ENCODE measurements at places on chromosomes 2 and 18.

DNA sequence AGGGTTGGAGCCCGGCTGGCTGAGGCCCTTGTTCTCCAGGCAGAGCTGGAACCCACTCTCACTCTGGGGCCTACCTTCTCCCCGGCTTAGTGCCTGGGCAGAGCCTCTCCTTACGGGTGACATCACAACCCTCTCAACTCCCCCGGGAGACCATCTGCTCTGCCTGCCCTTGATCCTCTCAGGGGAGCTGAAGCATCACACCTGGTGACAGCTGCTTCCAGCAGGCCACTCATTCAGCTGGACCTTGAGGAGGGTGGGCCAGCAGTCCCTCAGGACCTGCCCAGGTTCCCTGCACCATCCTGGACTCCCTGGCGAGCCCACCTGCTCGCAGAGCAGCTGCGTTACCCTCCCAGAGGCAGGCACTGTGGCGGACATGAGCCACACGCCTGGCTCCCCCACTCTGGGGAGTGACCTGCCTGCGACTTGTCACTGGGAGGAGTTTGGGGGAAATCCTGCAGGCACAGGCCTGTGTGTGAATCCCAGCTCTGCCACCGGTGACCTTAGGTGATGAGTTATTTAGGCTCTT lies 13.1 kb downstream of the HS6ST1 start:
- DNase-seq = no peak

- DNase-seq = peak; percentile 6
Measured at GRCh38 chr2:171247741-171248662, 87.3 kb upstream of the TLK1 start.

DNA sequence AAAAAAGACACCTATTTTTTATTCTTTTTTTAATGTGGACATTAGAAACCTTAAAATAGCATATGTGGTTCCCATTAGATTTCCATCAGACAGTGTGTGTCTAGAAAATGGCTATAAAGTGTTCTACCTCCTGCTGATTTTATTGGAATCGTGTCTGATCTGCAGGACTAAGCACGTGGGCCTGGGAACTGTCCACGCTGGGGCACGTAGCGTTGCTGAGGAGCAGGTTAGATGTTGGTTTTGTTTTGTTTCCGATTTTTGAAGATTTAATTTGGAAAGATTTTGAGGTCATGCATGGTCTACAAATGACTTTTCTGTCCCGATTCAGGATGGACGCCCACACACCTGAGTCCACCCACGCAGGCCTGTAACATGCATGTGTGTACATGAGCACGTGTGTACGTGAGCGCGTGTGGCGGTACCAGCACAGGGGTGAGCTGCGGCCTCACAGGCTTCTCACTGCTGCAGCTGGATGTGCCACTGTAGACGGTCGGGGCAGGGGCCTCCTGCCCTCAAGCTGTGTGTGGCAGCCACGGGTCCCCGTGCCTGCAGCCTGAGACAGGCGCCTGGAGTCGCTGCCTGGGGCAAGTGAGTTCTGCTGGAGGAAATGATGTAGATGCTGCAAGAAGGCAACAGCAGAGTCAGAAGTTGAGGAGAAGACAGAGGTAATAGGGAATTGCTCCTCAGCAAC lies 99.7 kb upstream of the CTDP1 start:
- DNase-seq = no peak

- no peak for DNase-seq
Measured at GRCh38 chr2:174535757-174536703, 49.2 kb upstream of the GPR155 start.

DNA sequence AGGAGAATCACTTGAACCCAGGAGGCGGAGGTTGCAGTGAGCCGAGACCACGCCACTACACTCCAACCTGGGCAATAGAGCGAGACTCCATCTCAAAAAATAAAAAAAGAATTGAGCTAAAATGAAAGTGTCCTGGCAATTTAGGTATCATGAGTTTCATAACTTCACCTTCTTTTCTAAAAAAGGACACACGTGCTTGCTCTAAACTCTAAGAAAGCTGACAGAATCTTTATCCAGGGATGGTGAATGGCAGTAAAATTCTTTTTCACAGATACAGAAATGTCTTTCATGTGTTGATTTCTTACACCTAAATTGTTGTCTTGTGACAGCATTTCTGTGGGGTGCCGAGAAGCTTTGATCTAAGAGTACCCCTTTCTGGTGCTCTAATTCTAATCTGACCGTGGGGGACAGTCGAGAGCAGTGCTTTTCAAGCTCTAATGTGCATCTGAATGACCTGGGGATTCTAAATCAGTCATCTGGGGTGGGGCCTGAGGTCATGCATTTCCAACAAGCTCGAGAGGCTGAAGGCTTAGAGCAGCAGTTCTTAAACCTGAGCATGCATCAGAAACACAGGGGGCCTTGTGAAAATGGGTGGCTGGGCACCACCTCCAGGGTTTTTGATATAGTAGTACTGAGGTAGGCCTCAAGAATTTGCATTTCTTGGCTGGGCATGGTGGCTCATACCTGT lies 42.1 kb upstream of the REL start:
- no peak for DNase-seq

- no peak for DNase-seq
Measured at GRCh38 chr2:170339322-170339721, 161.4 kb downstream of the MYO3B start.

GRCh38 chr2:38591152-38591551 lies 11.6 kb downstream of the HNRNPLL start:
- DNase-seq = no peak

GRCh38 chr2:170145675-170146432 lies 32.1 kb upstream of the MYO3B start:
- DNase-seq = no peak

DNA sequence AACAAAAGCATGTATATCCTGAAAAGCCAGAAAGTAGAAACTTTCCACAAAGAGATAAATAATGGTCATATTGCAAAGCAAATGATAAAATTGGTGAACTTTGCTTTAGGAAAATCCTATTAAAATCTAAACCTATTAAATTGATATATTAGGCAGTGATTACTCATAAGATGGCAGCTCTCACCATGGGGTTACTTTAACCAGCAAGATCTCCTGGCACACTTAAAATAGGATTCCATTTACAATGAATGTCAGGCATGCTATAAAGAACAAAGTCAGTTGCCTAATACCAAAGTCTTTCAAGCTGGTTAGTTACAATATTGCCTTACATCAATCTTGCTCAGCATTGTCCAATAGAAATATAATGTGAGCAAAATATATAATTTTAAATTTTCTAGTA lies 816.2 kb downstream of the BCL11A start:
- no peak for DNase-seq

DNA sequence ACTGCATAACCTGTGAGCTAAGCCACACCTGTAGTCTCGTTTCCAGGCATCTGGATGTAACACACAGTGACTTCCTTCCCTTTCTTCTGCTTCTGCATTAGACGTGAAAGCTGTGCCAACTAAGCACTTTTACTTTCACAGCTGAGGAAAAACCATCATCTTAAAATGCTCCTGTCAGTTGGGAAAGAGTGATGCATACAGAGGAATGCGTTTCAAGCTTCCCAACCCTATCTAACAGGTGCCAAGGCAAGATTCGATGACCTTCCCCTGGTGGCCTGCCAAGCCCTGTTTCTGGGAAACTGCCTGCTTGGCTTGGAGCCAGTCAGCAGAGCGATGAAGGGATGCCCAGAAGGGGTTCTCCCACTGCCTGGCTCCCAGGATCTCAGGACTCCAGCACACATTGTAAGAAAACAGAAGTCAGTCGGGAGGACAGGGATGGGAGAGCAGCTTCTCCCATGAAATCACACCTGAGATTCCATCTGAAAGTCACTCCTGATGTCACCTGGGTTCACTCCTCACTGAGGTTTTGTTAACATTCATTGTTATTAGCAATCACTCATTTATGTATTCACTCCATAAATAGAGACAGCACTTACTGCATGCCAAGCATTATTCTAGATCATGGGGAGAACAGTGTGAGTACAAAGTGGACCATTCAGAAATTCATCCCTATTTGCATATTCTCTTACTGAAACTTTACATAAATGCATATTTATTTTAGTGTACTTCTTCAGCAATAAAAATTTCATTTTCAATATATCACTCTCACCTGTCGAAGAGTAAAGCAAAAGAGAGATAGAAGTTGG lies 64.1 kb downstream of the DTNA start:
- DNase-seq = no peak

DNA sequence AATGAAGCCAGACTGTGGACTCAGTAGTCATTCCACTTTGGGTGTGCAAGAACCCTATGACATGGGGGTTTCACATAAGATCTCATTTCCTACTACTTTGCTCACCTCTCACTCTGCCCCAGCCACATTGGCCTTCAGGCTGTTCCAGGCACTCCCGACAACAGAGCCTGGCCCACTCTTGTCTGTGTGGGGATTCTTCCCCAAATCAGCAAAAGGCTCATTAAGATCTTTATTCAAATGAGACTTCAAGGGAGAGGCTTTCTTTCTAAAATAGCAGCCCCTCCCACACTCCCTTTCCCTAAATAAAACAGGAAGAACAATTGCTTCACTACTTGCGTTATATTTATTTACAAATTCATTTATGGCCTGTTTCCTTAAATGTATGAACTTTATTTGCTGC lies 3.5 kb upstream of the CDC42EP3 start:
- no peak for DNase-seq

DNA sequence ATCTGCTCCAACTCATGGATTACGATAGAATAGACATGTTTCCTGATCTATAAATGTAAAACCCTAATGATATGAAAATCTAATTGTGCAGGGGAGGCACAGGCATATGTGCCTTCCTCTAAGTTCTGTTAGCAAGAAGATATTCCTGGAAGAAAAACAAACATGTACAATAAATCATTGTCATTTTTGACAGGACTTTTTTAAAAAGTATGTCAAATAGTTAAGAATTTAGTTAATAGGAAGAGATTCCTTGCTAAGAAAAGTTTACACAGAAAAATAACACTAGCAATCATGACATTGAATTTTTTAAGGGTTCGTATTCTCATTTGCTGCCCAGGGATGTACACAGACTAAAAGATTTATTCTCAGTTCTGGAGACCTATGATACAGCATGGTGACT lies 15.3 kb upstream of the CREB1 start:
- DNase-seq = no peak

GRCh38 chr2:120861576-120862191 lies 126.0 kb downstream of the GLI2 start:
- no peak for DNase-seq

DNA sequence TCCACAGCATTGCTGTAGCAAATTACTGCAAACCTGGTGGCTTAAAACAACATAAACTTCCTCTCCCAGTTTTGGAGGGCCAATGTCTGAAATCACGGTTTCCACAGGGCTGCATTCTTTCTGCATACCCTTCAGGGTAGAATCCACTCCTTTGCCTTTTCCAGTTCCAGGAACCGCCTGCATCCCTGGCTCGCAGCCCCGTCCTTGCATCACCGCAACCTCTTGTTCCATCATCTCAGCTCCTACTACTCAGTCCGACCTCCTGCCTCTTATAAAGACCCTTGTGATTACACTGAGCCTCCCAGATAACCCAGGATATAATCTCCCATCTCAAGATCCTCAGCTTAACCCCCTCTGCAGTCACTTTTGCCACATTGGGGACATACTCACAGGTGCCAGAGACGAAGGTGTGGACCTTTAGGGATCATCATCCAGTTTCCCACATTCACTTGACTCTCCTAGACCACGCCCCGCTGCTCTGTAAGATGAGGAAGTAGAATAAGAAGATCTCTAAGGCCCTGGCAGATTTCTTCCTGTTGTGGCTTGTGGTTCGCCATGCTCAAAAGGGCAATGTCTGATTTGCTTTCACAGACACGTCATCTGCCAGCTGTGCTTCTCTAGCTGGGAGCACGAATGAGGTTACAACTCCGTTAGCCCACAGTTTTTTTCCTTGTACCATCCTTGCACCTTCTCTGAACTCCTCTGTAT lies 103.6 kb upstream of the AGAP1 start:
- DNase-seq = peak; percentile 14

- no peak for DNase-seq
Measured at GRCh38 chr2:204743393-204743960, 198.2 kb downstream of the PARD3B start.

- no peak for DNase-seq
Measured at GRCh38 chr18:57698571-57699276, 77.1 kb upstream of the NARS1 start.
